ENCODE measurements at places on chromosomes 6 and 20.

DNA sequence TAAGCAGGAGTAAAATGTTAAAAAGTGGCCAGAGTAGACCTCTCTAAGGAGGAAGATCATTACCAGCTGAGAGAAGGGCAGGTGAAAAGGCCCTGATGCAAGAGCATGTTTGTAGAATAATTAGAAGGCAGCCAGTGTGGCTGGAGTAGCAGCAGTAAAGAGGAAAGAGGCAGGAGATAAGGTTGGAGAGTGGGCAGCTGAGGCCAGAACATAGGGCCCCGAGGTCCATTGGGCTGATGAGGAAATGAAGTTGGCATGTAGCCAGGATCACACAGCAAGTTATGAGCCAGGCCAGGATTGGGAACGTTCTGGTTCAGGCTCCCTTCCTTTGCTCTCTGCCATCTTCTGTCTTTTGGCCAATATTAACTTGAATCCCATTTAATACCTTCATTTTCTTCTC lies 51.6 kb downstream of the RALY start:
- no peak for DNase-seq

GRCh38 chr6:24543683-24544082 lies 48.9 kb downstream of the ALDH5A1 start:
- DNase-seq = no peak

DNA sequence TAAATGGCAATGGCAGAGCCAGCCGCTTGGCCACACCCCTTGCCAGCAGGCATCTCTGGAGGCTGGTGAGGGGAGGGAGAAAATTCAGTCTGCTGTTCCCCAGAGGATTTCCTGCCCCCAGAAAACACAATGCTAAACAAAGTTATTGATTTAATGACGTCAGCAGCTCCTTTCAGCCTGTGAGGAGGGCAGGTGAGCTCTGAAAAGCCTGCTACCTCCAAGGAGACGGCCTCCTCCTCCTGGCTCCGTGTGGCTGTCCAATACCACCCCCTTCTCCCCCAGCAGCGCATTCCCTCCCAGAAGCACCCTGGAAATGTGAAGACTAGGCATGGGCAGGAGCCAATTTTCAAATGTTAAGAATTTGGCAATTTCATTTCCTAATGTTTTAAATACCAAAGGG lies 393.1 kb downstream of the ZFAND3 start:
- no peak for DNase-seq

DNA sequence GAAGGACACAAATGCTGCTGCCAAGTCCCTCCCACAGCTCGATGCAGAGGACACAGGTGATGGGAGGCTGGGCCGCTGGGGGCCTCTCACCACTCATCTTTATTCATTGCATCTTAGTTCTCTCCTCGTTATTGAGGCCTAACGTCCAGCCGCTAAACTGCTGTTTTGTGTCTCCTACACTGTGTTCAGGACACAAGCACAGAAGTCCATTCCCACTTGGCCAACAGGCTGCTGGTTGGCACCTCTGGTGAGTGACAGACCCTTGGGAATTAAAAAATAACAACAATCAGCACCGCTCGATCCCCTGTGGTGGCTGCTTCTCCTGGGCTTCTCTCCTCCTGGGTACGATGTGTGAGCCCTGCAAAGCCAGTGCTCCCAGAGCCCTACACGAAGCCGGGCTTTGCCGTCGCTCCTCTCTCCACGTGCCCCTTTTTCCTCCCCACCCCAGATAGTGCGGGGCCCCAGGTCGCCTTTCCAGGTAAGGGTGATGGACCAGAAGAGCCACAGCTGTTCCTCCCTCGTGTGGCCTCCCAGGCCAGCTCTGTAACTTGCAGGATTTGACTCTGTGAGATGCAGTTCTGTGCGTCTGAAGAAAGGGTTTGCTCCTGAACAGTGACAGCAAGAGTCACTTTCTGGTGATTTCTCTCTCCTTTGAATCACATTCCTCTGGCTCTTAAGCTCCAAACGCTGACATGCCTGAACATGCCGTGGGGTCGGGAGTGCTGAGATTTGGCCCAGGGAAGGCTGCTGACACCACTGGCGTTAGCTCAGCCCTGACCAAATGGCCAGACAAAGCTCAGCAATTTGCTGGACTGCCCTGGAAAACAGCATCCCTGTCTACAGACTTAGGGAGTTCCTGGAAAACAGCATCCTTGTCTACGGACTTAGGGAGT lies 59.3 kb downstream of the DLL1 start:
- DNase-seq = no peak

GRCh38 chr20:19756761-19757486 lies 1.1 kb upstream of the RIN2 start:
- no peak for DNase-seq

- no peak for DNase-seq
Observed at GRCh38 chr6:138235693-138236092, 17.4 kb upstream of the PBOV1 start.

GRCh38 chr20:56722042-56722441 lies 92.9 kb downstream of the TFAP2C start:
- no peak for DNase-seq

GRCh38 chr6:20879526-20879925 lies 345.3 kb downstream of the CDKAL1 start:
- no peak for DNase-seq

DNA sequence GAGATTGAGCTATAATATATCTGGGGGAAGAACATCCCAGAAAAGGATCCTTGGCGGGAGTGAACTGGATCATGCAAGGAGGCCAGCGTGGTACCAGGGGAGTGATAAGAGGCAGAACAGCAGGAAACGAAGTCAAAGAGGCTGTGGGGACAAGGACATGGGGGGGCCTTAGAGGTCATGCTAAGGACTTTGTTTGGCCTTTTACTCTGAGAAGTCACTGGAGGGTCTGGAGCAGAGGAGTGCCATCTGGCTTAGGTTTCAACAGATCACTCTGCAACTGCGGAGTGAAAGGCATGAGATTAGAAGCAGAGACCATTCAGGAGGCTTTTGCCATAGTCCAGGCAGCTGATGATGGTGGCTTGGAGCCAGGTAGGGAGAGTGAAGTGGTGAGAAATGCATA lies 24.3 kb downstream of the MRAP2 start:
- no peak for DNase-seq
